ENCODE measurements at places on chromosomes 5 and 9. TPM values are rescaled to one million over a fixed set of nuclear protein-coding genes. Genes with fewer than 3 reads are reported as not detected.

Gene LIFR
- 79.9 TPM for total RNA-seq

Gene LTC4S
- 0.59 TPM for total RNA-seq

Gene HRCT1
- total RNA-seq, result 0.51 TPM

Gene TERT
- total RNA-seq, result not detected

Gene TLR4
- total RNA-seq, result 0.30 TPM

Gene POU5F2
- 1.2 TPM for total RNA-seq

Gene PIP5K1B
- total RNA-seq, result under 0.01 TPM

Gene DND1
- 0.30 TPM for total RNA-seq

Gene CNTFR
- not detected for total RNA-seq

Gene EIF4EBP3
- total RNA-seq, result 0.28 TPM

Gene TPPP
- 0.37 TPM for total RNA-seq

Gene C6
- total RNA-seq, result not detected

Gene TIMD4
- not detected for total RNA-seq

Gene TICAM2
- total RNA-seq, result 5.0 TPM

Gene BARHL1
- not detected for total RNA-seq

Gene MATR3
- total RNA-seq, result 232 TPM

Gene KCTD16
- 33.0 TPM for total RNA-seq

Gene RNF180
- total RNA-seq, result 15.2 TPM

Gene TMEM171
- 1.8 TPM for total RNA-seq

Gene FABP6
- not detected for total RNA-seq

Gene WNT8A
- not detected for total RNA-seq

Gene AFAP1L1
- 3.4 TPM for total RNA-seq

Gene ACTBL2
- total RNA-seq, result 0.89 TPM

Gene BRD3
- total RNA-seq, result 17.9 TPM

Gene BNC2
- 20.6 TPM for total RNA-seq

Gene LCN12
- 0.51 TPM for total RNA-seq

Gene NAIF1
- total RNA-seq, result 11.6 TPM

Gene GNG10
- 85.8 TPM for total RNA-seq

Gene GLRA1
- not detected for total RNA-seq

Gene HMCN2
- total RNA-seq, result 0.05 TPM

Gene LCN15
- total RNA-seq, result not detected

Gene MARCOL
- not detected for total RNA-seq

Gene FOXD4L6
- total RNA-seq, result 0.37 TPM

Gene KCNT1
- not detected for total RNA-seq

Gene SLC34A3
- not detected for total RNA-seq

Gene HACD4
- 4.2 TPM for total RNA-seq

Gene PDE8B
- not detected for total RNA-seq

Gene GPR21
- total RNA-seq, result 0.97 TPM

Gene PPP2R2B
- total RNA-seq, result 0.18 TPM

Gene NMUR2
- not detected for total RNA-seq

Gene MLLT3
- total RNA-seq, result 19.4 TPM

Gene CRB2
- not detected for total RNA-seq

All from smooth muscle cell of the umbilical artery (primary cell).